ENCODE measurements at places on chromosomes 7 and 10.

GRCh38 chr7:139330333-139331030, 10.7 kb upstream of the FMC1 start:
- DNase-seq = no peak

- DNase-seq = no peak
These were observed 5.6 kb downstream of the UROS start for GRCh38 chr10:125817337-125817946.

GRCh38 chr7:5420881-5421713, 2.5 kb downstream of the TNRC18 start:
- DNase-seq = no peak

DNA sequence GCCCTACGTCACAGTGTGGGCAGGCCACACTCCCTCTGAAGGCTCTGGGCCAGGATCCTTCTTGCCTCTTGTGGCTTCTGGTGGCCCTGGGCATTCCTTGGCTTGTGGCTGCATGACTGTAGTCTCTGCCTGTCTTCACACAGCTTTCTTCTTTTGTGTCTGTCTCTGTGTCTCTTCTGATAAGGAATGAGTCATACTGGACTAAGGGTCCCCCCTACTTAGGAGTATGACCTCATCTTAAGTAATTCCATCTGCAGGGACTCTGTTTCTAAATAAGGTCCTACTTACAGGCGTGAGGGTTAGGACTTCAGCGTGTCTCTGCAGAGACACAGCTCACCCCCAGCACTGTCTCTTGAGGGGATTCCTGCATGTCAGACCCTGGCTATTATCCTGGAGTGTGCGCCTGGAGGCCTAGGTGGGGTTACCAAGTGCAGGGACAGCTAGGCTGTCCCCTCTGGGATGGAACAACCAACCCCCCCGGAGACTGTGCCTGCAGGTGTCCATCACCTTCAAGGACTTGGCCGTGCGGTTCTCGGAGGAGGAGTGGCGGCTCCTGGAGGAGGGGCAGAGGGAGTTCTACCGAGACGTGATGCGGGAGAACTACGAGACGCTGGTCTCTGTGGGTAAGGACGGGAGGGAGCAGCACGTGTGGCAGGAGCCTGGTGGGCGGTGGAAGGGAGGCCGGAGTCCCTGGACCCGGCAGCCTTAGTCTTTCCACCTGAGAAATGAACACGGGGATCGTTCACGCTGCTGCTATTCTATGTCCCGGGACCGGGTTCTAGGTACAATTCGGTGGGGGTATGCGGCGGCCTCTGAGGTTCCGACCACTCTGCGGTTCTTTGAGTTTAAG, 54.1 kb downstream of the ZNF467 start:
- DNase-seq = no peak

- DNase-seq = no peak
These were observed 186.1 kb downstream of the BMPER start for GRCh38 chr7:34091321-34091917.

DNA sequence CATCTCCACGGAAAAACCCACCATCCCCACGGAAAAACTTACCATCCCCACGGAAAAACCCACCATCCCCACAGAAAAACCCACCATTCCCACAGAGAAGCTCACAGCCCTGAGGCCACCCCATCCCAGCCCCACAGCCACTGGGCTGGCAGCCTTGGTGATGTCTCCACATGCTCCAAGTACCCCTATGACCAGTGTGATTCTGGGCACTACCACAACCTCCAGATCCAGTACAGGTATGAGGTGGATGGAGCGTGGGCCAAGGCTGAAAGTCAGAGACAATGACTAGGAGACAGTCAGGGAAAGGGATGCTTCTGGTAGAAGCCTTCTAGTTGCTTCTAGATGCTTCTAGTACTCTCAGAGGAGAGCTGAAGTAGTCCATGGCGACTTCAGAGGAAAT, 19.6 kb downstream of the ZAN start:
- DNase-seq = no peak

DNA sequence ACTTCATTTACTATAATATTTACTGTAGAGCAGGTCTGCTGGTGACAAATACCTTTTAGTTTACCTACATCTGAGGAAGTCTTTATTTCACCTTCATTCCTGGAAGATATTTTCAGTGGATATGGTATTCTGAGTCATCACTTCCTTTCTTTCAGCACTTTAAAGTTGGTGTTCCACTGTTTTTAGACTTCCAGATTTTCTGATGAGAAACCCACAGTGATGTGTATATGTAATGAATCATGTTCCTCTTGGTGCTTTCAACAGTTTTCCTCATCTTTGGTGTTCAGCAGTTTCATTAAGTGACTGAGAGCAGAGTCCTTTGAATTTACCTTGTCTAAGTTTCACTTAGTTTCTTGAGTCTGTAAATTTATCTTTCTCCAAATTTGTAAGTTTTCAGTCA, 36.4 kb downstream of the COPG2 start:
- no peak for DNase-seq

GRCh38 chr10:83555264-83555663, 584.0 kb upstream of the GHITM start:
- no peak for DNase-seq

DNA sequence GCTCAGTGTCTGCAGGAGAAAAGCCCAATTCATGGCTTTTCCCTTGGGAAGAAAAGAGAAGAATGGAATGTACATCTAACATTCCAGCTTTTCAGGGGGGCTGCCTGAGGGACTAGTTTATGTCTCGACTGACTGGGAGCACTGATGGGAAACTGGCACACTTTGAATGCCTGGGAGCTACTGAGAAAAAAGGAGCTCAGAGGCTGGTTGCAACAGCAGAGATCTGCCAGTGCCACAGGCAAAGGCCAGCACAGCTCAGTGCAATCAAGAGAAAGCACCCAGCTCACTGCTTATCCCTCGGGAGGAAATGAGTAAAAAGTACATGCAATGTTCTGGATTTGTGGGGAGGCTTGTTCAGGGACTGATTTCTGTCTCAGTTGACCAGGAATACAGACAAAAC, 226.2 kb downstream of the COBL start:
- no peak for DNase-seq

- DNase-seq = peak; percentile 39
These were observed 152.1 kb downstream of the OAT start for GRCh38 chr10:124266468-124267230.

DNA sequence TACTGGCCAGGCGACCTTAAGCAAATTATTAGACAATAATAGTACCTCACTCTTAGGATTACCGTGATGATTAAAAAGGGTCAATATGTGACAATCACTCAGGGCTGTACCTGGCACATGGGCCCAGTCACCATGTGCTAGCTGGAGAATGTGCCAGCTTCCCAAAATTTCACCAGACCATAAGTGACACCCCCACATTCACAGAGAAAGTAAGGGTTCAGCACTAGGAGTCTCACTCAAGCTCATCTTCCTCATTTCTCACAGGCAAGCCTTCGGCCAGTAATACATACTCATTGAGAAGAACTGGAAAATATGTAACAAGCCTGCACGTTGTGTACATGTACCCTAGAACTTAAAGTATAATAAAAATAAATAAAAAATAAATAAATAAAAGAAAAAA, 22.4 kb upstream of the C10orf71 start:
- no peak for DNase-seq

- no peak for DNase-seq
These were observed 928 bp downstream of the COMTD1 start for GRCh38 chr10:75234683-75235374.

DNA sequence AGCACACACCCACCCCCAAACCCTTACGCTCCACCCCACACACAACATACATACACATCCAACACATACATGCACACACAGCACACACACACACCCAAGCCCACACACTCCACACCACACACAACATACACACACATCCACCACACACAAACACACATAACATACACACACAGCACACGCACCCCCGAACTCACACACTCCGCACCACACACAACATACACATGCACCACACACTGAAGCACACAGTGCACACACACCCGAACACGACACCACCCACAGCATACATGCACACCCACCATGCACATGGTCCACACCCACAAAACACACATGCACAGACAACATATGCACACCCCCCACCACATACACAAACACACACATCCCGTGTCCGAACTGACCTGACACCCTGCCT, 2.0 kb downstream of the PRAP1 start:
- no peak for DNase-seq

GRCh38 chr7:26704786-26705185, 159.6 kb downstream of the SKAP2 start:
- no peak for DNase-seq

DNA sequence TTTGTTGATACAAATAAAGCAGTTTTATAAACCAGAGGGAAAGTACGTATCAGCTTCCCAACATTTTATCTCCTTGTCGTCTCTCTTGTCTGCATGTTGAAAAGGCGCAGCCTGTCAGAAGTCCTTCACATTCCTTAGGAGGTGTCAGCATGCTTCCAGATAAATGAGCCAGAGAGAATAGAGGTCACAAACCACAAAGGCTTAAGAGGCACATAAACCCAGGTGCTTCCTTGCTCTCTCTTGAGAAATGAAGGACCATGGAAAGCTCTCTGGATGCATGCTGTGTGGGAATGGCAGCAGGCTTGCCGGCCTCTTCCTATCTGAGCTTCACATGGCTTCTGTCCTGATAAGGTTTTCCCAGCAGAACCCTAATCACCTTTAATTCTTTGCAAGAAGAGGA, 448.5 kb downstream of the XPNPEP1 start:
- no peak for DNase-seq

GRCh38 chr7:47375121-47375938, 206.6 kb downstream of the TNS3 start:
- DNase-seq = peak; percentile 6

DNA sequence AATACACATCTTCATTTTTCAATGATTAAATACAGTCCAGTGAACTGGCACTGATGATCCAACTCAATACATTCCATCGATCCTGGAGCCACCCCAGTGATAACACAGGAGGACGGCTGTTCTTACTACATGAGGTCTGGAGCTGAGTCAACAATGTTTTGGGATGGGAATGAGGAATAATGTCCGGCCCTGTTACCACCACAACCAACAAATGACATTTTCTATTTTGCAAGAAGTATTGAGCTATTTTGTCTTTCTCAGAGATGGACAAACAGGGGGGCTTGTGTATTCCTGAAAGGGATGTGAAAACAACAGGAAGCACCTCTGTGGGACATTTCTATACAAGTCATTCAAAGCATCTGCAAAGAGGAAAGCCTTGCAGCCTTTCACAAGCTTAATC, 249.2 kb downstream of the PARD3 start:
- DNase-seq = no peak

- DNase-seq = no peak
These were observed 75.9 kb downstream of the CNOT4 start for GRCh38 chr7:135434047-135434446.

GRCh38 chr7:76395965-76396726, 13.4 kb downstream of the SSC4D start:
- no peak for DNase-seq

- DNase-seq = no peak
These were observed 34.3 kb upstream of the NPVF start for GRCh38 chr7:25262586-25262985.

GRCh38 chr7:21967598-21968003, 21.9 kb upstream of the CDCA7L start:
- DNase-seq = no peak

- DNase-seq = no peak
These were observed 82.5 kb downstream of the AHR start for GRCh38 chr7:17380736-17381662.

GRCh38 chr10:33215154-33215553, 119.3 kb downstream of the NRP1 start:
- peak; percentile 60 for DNase-seq
